ENCODE measurements at places on chromosomes 4 and X. TPM values are rescaled to one million over a fixed set of nuclear protein-coding genes. Genes with fewer than 3 reads are reported as not detected.

- H3K4me1 ChIP-seq, result peaks cover 42% of the 10 kb centered on the region
- no peaks in the 10 kb centered on the region for H3K27me3 ChIP-seq
- no peaks in the 10 kb centered on the region for H3K36me3 ChIP-seq
- no peak for DNase-seq
- no peak overlapping the region for H3K4me3 ChIP-seq
- H3K27ac ChIP-seq, result peak overlapping the region; percentile 88
These were observed 94.9 kb upstream of the MYOZ2 start for GRCh38 chr4:119040694-119041185.

DNA sequence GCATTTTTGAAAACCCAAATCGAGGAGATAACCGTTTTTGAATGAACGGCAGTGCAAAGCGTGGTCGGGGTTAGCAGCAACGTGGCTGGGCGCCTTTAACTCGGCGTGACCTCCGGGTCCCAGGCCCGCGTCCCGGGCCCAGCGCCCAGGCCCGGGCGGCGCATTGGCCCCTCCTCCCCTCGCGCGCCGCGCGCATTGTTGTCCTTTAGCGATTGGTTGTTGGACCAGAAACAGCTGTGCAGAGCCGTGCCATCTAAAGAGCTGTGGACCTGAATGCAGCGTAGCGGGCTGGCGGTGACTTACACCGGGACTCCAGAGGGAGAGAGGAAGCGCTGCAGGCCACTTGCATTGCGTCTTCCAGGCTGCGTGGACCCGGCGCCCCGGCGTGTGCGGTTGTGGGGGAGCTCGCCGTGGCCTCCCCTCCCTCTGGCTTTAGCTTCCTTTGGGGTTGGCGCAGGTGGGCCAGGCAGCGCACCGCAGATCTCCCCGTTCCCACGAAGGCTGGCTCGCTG is at the start of gene STOX2:
Gene STOX2, plus strand, starts transcription at position 227 of the 512 bp plus-strand sequence. CDS start 1,484 bp downstream, outside the sequence.
- H3K27ac ChIP-seq, result no peak within 1 kb of the TSS
- H3K4me3 ChIP-seq, result peak within 1 kb of the TSS; percentile 47
- no peaks in the 10 kb centered on the region for H3K4me1 ChIP-seq
- H3K36me3 ChIP-seq, result no peaks in the 10 kb centered on the region
- peak; percentile 80 for DNase-seq

DNA sequence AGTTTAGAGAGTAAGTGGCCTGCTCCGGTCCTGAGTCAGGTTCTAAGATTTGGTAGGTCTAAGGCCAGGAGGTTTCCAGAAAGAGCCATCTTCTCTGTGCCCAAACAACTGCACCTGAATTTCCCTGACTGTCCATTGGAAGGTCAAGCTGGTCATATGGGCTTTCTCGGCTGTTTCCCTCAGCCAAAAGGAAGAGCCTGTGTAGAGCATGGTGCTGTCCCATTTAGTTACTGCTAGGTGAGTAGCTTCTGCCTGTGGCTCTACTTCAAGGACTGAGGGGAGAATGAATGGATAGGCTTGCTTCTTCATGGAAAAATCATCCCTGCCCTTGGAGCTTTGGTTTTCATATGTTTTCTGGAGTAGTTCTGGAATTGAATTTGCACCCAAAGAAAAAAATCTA is 33.7 kb downstream of the NHSL2 start:
- no peak overlapping the region for H3K27ac ChIP-seq
- no peak for DNase-seq
- peaks cover 12% of the 10 kb centered on the region for H3K4me1 ChIP-seq

TMEM165 gene
- 163 TPM for total RNA-seq

SLC9A7 gene
- total RNA-seq, result 42.0 TPM

DNA sequence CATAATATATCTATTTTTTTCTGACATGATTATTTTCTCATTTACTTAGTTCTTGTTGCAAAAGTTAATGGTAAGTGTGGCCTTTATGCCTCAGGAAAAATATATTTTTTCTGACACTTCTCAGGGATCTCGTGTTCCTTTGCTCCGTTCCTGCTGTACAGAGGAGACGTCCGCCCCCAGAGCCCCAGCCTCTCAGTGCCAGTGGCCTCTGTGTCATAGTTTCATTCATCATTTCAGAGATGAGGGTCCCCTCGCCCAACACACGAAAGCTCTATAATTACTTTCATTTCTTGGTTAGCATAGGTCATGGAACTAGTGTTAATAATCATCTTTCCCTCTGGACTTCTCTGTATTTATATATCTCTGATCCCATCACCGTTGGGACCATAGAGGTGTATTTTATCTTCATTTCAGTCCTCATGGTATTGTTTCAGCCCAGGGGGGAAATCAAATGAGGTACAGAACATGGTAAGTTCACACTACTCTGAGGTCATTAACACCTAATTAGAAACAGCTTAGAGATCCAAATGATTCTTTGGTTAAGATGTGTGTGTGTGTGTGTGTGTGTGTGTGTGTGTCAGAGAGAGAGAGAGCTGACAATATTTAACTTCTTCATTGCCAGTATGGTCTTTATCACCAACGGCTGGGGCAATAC is 631.1 kb upstream of the TENM3 start:
- H3K36me3 ChIP-seq, result no peaks in the 10 kb centered on the region
- no peak for DNase-seq
- H3K27me3 ChIP-seq, result no peaks in the 10 kb centered on the region
- H3K4me3 ChIP-seq, result no peak overlapping the region

DNA sequence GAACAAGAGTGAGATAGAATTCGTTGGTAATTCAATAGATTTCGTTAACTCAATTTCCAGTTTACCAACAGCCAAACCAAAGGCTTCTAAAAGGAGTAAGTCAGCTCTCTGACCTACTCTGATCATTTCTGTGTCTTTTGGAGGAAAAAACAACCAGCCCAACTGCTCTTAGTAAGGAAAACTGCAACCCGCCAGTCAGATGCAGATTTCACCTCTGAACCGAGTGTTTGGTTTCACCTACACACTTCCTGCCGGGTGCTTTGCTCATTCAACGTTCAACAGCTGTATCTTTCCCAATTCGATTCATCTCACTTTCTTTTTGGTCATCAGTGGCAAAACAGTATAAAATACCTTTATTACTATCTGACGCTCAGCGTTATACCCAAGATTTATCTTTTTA is 24.5 kb downstream of the TMSB4X start:
- no peak overlapping the region for H3K4me3 ChIP-seq
- no peak for DNase-seq
- H3K4me1 ChIP-seq, result peaks cover 21% of the 10 kb centered on the region
- H3K27me3 ChIP-seq, result no peaks in the 10 kb centered on the region
- H3K27ac ChIP-seq, result no peak overlapping the region
- H3K36me3 ChIP-seq, result no peaks in the 10 kb centered on the region

DNA sequence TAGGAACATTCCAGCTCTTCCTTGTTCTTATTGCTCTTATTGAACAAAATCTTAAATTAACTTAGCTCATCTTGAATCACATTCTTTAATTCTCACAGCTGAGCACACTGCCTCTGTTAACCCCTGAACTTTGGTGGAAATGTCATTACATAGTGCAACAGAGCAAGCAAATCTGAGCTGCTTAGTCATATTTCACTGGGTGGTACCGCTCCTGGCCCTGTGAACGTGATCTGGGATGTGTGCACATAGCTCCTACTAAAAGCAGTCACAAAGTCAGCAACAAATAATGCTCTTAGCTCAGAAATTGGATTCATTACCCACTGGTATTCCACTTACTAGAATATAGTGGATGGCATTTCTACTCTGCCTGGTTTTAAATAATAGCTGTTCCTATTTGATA is 27.9 kb downstream of the ARHGEF6 start:
- H3K4me3 ChIP-seq, result no peak overlapping the region
- no peaks in the 10 kb centered on the region for H3K36me3 ChIP-seq
- no peak overlapping the region for H3K27ac ChIP-seq

P2RY4 gene
- total RNA-seq, result 0.29 TPM

SSX3 gene
- not detected for total RNA-seq

DNA sequence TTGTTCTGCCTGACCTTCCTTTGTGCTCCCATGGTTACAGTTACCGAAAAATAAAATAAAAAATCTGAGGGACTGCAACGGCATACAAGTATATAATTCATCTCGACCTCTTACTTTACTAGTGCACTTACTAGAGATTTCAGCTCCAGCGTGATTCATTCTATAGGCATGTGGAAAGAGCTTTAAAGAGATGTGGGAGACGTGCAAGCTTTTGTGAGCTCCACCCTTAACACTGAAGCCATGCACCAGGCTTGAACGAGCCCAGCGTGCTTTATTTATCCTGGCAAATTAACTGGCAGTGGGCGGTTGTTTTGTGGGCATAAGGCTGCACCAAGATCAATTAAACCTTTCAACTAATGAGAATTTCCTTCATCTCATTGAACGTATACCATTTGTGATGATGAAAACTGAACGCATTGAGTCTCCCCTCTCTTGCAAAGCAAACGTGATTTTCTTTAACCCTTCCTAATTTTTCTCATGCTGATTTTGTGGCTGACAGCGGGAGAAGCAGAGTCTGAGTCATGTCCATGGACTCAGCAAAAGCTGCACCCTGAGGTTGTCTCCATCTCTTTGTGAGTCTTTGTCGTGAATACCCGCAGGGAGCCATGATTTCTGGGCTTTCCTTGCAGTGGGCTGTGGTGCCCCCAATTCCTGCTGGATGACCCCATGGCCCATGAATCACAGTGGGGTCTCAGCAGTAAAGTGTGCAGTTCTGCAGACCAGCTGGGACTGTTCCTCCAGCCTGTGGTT is 60.1 kb downstream of the MXRA5 start:
- H3K27ac ChIP-seq, result peak overlapping the region; percentile 78
- peak overlapping the region; percentile 39 for H3K4me3 ChIP-seq
- no peaks in the 10 kb centered on the region for H3K36me3 ChIP-seq

PABPC1L2A gene
- not detected for total RNA-seq

GRCh38 chr4:159677521-159677920 is 574.6 kb downstream of the RAPGEF2 start:
- no peaks in the 10 kb centered on the region for H3K27me3 ChIP-seq
- H3K4me1 ChIP-seq, result no peaks in the 10 kb centered on the region
- no peak for DNase-seq

- peak; percentile 44 for DNase-seq
- H3K27me3 ChIP-seq, result no peaks in the 10 kb centered on the region
- no peak overlapping the region for H3K27ac ChIP-seq
- H3K36me3 ChIP-seq, result no peaks in the 10 kb centered on the region
These were observed 32.9 kb upstream of the STX18 start for GRCh38 chr4:4574792-4575191.

Data from osteoblast (primary cell).